ENCODE measurements at places on chromosomes 7 and 10. TPM values are rescaled to one million over a fixed set of nuclear protein-coding genes. Genes with fewer than 3 reads are reported as not detected.

HOXA2 gene
- 41.6 TPM for total RNA-seq

UCMA gene
- total RNA-seq = not detected

KCND2 gene
- total RNA-seq = 0.59 TPM

GIMAP5 gene
- total RNA-seq = not detected

ASB10 gene
- not detected for total RNA-seq

SRRT gene
- total RNA-seq = 356 TPM

ZMYND11 gene
- 49.7 TPM for total RNA-seq

GOLGA7B gene
- 0.36 TPM for total RNA-seq
